ENCODE measurements at places on chromosomes 12 and 14.

- peak; percentile 56 for DNase-seq
Measured at GRCh38 chr12:7113389-7113871, 4.4 kb upstream of the C1RL start.

- DNase-seq, result no peak
Measured at GRCh38 chr14:23638414-23639047, 2.4 kb downstream of the DHRS2 start.

DNA sequence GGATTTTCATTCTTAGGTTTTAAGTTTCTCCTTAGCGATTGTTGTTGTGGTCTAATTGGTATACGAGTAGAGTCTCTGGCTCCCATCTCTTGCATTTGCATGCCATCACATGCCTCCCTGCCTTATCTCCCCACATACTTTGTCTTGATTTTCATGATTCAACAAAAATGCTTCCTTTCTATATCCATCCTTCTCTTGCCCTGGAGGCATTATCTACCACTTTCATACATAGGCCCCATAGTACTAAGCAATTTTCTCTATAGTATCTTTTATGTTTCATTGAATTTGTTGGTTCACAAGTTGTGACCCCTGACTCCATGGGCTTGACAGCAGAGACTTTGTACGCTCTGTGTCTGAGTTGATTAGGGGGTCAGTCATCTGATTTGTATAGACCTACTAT, 226.1 kb downstream of the ACSS3 start:
- DNase-seq, result no peak

GRCh38 chr12:49578471-49579112, 10.7 kb upstream of the MCRS1 start:
- no peak for DNase-seq

DNA sequence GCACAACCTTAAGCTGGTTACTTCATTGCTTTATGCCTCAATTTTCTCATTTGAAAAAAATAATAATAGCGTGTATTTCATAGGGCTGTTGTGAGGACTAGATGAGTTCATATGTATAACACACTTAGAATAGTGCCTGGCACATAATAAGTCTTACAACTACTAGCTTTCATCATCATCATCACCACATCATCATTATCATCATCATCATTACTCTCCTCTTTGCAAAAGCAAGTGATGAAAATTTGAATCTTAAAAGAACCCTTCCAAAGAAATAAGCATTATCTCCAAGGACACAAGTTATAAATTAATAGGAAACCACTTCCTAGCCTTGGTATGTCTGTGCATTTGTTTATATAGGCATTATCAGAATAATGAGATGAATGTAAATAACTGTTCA, 117.0 kb downstream of the ST8SIA1 start:
- no peak for DNase-seq

DNA sequence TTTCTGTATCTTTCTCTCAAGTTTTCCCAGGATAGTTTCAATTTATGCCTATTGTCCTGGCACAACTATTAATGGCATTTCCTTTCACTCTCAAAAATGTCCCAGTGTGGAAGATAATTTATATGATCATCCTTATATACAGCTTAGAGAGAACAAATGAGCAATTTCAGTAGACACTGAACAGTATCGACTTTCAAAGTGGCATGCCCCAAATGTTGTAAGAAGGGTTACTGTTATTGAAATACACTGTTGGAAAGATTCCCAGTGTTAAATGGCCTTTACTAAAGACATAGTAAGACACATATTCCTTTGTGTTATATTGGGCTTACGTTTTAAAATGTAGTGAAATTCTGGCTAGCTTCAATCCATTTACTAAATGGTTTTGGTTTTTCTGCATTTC, 202.3 kb upstream of the CDKN3 start:
- DNase-seq, result no peak

GRCh38 chr14:67166450-67166853, 22.8 kb upstream of the GARIN2 start:
- peak; percentile 13 for DNase-seq
